ENCODE measurements at places on chromosomes 4 and X.
A peak's percentile ranks its signal among the peaks of the same experiment; 100 is the strongest.

GRCh38 chr4:17134100-17134499 lies 235.7 kb upstream of the LDB2 start:
- DNase-seq = no peak

DNA sequence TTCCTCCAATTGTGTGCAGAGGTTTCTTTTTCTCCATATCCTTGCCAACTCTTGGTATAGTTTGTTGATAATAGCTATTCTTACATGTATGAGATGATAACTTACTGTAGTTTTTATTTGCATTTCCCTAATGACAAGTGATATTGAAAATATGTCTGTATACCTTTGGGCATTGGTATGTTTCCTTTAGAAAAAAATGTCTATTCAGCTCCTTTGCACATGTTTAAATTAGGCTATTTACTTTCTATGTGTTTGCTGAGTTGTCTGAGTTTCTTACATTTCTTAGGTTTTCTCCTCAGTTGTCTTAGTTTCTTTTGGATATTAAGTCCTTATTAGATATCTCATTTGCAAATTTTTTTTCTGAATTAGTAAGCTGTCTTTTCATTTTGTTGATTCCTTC lies 487.3 kb upstream of the EPHA5 start:
- no peak for DNase-seq

- DNase-seq = no peak
Observed at GRCh38 chrX:28609003-28609402, 21.8 kb downstream of the IL1RAPL1 start.

GRCh38 chr4:155234206-155234605 lies 25.8 kb downstream of the NPY2R start:
- no peak for DNase-seq

DNA sequence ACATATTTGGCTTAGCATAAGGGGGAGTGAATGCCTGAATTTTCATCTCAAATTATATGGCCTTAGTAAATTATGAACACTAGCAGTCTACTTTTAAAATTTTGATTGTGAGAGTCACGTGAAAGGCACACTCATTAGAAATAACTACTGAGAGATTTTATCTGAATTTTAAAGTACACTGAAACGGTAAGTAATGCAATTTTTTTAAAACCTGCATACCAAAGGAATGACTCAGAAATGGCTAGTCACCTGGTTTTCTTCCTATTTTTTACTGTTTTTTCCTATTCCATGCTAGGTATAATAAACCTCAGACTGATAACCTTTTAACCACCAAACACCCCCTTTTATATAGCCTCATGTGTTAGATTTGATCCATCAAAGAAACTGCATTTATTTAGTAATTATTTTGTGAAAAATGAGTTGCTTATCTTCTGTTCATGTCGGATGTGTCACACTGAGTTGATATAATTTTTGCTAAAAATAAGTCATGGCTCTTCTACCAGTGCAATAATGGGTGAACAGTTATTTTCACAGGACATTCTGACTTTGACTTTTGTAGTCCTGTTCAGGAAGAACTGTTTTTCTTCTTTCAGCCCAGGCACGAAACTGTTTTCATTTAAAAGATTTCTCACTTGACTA lies 40.4 kb downstream of the CPEB2 start:
- no peak for DNase-seq

DNA sequence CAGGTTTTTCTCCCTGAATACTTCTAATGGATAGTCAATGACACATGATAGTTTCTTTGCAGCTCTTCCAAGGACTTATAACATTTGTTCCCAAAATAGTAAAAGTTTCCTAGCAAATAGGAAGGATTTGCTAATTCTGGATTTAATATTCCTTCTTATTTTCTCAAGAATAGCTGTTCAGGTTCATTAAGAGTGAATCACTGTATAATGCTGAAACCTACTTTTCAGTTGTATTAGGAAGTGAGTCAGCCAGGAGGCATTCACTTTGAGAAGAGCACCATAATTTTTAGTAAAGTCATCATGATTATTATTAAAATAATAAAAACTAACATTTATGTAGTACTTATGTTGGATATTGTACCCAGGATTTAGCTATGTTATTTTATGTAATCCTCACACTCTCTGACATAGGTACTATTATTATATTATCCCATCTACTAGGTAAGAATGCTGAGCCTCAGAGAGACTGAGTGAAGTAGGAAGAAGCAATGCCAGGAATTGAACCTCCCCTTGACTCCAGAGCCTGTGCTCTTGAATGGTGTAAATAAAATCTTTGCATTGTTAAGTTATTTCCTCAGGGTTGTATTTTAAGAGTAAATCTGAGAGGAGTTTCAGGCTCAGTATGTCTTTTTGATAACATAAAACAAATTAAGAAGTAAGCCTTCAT lies 114.8 kb downstream of the REELD1 start:
- peak; percentile 29 for DNase-seq

DNA sequence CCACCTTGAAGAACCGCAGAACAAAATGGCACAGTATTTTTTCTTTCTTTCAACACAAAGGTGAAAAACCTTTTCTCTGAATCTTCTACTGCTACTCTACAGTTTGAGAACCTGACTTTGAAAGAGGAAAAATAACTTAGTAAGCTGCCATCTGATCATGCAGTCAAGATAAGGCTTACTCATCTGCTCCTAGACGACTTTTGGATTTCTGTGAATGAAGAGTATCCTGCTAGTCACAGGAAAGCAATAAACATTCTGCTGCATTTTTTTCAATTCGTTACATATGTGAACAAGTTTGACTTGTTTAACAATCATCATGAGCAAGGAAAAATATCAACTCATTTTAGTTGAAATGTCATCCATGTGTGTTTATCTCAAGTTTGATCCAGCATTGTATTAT lies 25.2 kb downstream of the TIGD2 start:
- no peak for DNase-seq

- no peak for DNase-seq
Observed at GRCh38 chr4:55014876-55015275, 110.5 kb downstream of the KDR start.

GRCh38 chr4:123419885-123420755 lies 23.5 kb downstream of the SPRY1 start:
- no peak for DNase-seq

DNA sequence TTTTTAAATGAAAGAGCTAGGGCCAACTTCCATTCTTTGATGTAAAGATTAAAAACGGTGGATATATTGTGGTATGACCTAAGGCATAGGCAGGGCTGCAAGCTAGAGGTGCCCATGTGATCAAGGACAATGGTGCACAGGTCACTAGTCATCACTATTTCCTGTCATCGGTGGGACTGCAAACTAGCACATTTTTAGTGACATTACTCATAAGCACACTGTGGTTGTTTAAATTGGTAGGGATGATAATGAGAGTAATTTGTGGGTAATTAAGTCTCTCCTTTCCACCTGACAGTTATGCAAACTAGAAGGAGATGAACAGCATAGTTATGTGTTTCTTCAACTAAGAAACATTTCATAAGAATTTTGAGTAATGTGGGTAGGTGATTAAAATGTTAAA lies 85.4 kb downstream of the GPRIN3 start:
- DNase-seq = no peak

DNA sequence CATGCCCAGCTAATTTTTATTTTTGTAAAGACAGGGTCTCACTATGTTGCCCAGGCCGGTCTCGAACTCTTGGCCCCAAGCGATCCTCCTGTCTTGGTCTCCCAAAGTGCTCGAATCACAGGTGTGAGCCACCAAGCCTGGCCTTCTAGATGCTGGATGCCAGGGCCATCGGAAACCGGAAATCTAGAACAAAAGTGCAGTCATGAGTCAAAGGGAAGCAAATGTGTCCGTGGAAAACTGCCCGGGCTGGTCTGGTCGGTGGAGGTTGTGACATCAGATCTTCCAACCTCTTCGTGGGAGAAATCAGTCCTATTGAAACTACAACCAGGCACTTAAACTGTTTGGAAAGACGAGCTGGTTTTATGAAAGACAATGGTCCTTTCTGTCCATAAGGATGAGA lies 92.3 kb upstream of the SHOX start:
- DNase-seq = no peak

DNA sequence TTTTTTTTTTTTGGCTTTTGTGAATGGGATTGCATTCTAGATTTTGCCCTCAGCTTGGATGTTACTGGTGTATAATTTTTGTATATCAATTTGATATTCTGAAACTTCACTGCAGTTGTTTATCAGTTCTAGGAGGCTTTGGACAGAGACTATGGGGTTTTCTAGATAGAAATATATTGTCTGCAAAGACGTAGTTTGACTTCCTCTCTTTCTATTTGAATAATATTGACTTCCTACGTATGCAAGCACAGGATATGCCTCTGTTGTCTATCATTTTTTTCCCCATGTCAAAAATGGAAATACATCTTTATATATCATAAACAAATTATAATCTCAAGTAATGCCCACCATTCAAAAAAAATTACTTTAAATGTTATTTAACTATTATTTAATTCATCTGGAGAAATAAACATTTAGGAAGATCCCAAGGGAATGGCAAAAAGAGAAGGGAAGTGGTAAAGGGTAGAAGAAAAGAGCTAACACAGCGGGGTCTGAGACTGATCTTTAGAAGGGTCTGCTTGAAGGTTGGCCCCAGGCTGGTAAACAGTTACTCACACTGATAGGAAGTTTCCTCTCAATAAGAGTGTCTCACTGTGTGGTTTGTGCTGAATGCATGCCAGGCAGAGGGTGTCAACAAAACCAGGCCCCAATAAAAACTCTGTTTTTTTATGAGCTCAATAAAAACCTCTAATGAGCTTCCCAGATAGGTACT lies 35.7 kb downstream of the ZNF518B start:
- DNase-seq = no peak

- DNase-seq = no peak
Observed at GRCh38 chrX:23616361-23616760, 50.9 kb upstream of the PRDX4 start.

DNA sequence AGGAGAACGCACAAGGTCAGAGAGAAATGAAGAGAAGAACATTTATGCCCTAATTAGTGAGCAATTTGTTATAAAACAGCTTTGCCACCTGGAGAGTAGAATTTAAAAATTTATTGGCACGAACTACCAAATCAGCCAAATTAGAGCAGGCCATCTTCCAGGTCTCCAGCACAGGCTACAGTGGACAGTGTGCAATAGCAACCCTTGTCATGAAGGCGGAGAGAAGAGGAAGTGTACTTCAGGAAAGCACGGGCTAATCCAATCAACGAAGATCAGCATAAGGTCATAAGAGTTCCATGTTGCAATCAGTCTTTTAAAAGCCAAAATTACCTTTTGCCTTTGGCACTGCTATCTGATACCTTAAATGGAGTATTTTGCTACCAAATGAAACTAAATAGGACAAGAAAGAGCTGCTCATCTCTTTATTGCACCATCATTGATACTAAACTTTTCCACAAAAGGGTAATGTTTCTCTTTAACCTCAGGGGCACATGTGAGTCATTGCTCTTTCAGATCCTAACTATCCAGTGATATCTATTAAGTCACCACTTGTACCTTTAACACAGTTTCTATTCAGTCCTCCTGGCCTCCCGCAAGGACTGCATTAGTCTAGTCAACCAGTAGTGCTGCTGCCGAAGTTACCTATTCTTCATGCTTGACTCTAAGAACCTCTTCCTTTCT lies 19.9 kb downstream of the ANK2 start:
- DNase-seq = no peak

- no peak for DNase-seq
Observed at GRCh38 chr4:150541681-150542080, 40.3 kb upstream of the MAB21L2 start.

- DNase-seq = no peak
Observed at GRCh38 chrX:18548996-18549395, 122.9 kb downstream of the RS1 start.

DNA sequence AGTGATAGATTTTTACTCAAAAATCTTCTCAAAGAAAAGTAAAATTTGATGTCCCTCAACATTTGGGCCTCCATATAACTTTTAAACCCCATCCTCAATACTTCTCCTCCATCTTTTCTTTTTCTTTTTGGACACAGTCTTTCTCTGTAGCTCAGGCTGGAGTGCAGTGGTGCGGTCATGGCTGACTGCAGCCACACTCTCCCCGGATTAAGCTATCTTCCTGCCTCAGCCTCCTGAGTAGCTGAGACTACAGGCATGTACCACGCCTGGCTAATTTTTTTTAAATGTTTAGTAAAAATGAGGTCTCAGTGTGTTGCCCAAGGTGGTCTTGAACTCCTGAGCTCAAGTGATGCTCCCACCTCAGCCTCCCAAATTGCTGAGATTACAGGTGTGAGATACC lies 33.1 kb downstream of the KDM6A start:
- no peak for DNase-seq

GRCh38 chr4:140312100-140312499 lies 61.3 kb upstream of the SCOC start:
- no peak for DNase-seq

- DNase-seq = no peak
Observed at GRCh38 chrX:68915778-68916177, 87.0 kb downstream of the EFNB1 start.

- no peak for DNase-seq
Observed at GRCh38 chrX:31355206-31355955, 283.5 kb upstream of the FTHL17 start.

DNA sequence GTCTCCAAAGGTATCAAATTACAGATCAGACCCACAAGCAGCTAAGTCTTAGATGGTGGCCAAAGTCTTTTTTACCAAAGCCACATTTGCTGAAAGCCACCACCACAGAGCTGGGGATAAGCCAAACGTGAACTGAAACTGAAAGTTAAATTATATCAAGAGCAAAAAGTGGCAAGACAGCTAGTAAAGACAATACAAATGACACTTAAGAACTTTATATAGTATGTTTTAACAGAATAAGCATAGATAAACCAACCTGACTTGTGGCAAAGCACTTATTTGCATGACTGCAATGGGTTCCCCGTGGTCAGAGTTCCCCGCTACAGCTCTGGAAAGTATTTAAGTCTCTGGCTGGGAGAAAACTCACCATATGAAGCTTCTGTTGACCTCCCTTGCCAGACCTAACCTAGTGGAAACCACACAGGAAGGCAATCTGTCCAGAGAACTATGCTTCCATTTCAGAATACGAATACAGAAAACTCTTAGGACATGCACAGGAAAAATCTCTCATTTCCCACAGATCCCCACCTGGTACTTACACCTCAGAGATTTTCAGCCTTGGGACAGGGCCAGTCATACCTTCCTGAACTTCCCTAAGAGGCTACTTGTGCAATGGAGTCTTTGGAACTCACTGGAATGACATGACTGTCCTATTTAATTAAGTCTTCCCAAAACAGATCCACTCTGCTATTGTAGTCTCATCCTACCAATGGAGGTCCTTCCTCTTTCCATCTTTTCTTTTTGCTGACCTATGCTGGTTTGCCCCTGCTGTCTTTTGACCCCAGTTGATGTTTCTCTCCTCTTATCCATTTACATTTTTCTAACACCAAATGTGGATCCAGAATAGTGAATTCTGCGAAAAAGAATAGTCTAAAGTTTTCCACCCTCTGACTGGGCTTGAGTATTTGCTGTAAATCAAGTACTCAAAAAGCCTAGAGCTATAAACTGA lies 225.1 kb downstream of the NR3C2 start:
- no peak for DNase-seq

- DNase-seq = no peak
Observed at GRCh38 chrX:13750812-13751211, 16.3 kb downstream of the OFD1 start.

GRCh38 chr4:84937381-84937977 lies 29.0 kb downstream of the WDFY3 start:
- no peak for DNase-seq

GRCh38 chr4:79913581-79913980 lies 159.4 kb downstream of the ANTXR2 start:
- DNase-seq = no peak

- DNase-seq = no peak
Observed at GRCh38 chr4:54525602-54526001, 132.2 kb upstream of the KIT start.

All from putamen (tissue), 1 donor.